ENCODE measurements at places on chromosomes 12 and 14.

GRCh38 chr12:84480803-84481202, 431.8 kb downstream of the SLC6A15 start:
- ATAC-seq = no peak

DNA sequence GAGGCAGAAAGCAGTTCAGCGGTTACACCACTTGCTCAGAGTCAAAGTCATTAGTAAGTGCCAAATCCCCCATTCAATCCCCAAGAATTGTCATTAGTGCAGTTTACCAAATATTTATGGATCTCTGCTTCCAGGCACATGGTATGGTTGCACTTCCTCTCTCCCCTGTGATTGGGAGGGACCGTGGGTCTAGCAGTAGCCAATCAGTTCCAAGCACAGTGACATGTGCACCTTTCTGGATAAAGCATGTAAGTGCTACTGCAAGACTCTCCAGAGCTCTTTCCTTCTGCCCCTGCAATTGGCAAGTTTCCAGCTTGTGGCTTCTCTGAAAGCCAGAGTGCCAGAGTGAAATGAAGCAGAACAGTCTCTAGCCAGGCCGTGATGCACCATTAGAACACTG, 85.3 kb upstream of the FLRT2 start:
- ATAC-seq = no peak

GRCh38 chr14:77022236-77022852, 6.2 kb downstream of the IRF2BPL start:
- no peak for ATAC-seq

- ATAC-seq = no peak
Measured at GRCh38 chr14:92507174-92507768, 6.3 kb upstream of the RIN3 start.

All from gastroesophageal sphincter (tissue), 4 donors.